NCI-H446 treated with DMSO at 0.1 percent for 48 hours (cell line): ENCODE measurements at places on chromosomes 12 and 14.

DNA sequence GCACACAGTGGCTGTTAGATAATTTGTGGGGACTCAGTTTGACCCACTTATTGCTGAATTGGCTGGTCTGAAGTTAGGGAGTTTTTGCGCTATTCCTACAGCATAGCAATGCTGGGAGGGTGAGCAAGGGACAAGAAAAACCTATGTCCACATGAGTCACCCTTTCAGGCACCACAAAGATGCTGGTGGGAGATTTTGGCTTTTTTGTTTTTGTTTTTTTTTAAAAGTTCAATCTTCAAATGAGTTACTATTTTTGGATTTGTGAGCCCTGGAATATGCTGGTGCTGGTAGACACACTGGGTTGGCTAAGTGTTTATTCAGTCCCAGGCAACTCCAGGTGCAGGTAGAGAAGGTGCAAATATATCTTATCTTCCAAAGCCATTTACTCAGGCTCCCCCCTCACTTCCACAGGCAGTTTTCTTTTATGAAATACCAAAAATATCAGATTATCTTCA, 143.4 kb downstream of the BTG1 start:
- no peak for DNase-seq

DNA sequence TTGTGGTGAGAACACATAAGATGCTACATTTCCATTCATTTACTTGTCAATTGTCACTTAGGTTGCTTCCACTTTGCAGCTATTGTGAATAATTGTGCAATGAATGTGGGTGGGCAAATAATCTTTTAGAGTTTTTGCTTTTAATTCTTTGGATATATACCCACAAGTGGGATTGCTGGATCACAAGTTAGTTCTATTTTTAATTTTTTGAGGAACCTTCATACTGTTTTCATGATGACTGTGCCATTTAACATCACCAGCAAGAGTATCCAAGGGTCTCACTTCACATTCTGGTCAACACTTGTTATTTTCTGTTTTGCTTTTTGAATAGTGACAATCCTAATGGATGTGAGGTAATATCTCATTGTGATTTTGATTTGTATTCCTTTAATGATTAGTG, 10.5 kb downstream of the CLEC6A start:
- no peak for DNase-seq

- peak; percentile 66 for DNase-seq
Observed at GRCh38 chr12:6852651-6853354, 853 bp downstream of the USP5 start.

DNA sequence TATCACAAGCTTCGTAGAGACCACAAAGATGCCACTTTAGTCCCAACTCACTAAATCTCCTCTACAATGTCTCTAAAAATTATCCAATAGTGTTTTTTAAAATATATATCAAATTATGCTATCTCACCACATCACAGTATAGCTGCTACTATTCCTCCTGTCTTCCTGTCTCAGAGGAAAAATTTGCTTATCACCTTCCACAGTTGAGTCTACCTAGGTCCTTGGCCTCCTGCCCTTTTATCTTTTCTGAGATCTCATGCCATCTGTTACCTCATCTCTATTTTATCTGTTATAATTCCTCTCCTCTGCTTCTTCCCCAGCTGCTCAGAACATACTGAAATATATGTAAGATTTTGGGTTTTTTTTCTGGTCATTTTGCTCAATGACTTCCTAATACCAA, 568.2 kb downstream of the DIO2 start:
- no peak for DNase-seq

DNA sequence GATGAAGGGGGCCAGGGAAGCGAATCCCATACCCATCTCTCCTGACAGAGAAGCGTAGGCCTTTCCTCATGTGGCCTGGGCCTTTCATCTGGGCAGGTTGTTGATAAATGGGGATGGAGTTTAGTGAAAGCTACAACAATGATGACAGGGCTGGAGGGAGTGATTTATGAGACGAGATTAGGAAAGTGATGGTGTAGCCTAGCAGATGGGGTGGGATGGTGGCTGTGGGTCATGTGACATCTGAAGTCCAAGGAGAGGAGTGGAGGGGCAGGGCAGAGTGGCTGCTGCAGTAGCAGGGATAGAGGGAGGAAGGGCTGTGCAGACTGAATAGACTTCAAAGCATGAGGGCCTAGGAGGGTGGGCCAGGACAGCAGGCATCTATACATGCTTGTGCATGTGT, 85.5 kb downstream of the ADCK1 start:
- no peak for DNase-seq

GRCh38 chr12:128796439-128797118, 27.2 kb downstream of the SLC15A4 start:
- no peak for DNase-seq

DNA sequence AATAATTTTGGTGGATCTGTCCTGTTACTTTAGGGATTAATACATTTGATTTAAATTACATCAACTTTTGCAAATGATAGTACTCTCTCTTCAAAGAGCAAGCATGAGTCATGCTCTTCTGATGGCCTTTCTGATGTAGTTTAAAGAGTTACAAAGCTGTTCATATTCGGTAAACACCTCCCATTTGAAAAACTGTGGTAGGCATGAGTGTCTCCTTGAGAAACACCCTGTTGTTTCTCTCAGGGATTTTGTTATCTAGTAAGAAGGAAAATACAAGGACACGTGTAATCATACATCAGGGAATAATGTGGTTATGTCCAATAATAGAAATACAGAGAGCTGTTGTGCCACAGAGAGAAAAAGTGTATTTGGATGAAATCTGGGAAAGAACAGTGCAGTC, 53.3 kb upstream of the E2F7 start:
- no peak for DNase-seq

GRCh38 chr14:100616854-100617409, 29.7 kb upstream of the BEGAIN start:
- no peak for DNase-seq

DNA sequence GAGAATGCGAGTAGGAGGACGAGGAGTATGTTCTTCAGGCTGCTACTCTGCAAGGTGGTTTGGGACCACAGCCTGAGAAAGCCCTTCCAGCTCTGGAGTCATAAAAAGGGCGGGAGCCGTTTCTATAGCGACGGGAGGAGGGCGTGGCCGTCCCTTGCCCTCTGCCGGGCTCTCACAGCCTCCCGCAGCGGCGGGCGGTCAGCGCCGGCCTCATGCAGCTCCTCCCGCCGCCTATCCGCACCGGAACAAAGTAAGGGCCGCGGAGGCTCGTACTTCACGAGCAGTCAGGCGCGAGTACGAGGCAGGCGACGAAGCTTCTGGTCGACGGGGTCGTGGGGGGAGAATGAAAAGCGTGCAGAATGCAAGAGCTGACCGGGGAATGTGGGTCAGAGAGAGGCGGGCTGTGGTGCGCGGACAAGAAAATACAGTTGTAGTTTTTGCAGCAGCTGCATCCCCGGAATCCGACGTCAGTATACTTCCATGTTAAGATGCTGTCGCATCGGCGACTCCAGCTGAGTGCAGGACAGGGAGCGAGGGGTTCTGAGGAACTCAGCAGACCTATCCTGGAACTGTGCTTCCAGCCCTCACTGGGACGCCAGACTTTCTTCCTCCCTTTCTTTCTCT, at the start of gene DYRK4:
Gene DYRK4, plus strand, starts transcription at position 175 of the 624 bp plus-strand sequence. Its CDS starts 38 bp downstream, at position 213.
- no peak for DNase-seq

GRCh38 chr14:86022031-86022629, 492.2 kb downstream of the FLRT2 start:
- no peak for DNase-seq

DNA sequence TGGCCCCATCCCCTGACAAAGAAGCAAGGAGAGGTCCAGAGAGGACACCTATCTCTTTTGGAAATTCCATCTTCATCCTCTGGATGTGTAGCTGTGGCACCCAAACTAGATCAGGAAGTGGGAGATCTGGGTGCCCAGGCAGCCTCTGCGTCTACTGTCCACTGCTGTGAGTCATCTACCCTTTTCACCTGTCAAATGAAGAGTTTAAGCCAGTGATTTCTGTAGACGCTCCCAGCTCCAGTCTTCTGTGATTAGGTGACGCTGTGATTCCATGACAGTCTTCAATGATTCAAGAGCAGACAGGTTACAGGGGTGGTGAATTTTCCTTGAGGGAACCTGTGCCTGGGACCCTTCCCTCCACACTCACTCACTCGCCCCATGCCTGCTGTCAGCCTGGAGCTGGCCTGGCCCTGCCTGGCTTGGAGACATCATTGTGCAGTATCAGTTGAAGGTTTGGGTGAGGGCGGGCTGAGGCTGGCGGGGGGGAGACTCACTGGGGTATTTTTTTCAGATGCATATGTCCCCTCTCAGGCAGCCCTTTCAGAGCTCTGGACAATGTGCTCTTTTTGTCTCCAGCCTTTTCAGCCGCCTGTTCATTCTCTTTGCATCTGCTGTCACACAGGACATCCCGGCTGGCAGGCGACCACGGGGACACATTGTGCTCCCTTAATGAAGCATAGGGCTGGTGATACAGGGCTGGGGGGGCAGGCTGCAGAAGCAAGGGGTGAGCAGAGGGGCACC, 56.8 kb upstream of the PARP11 start:
- DNase-seq, result no peak

DNA sequence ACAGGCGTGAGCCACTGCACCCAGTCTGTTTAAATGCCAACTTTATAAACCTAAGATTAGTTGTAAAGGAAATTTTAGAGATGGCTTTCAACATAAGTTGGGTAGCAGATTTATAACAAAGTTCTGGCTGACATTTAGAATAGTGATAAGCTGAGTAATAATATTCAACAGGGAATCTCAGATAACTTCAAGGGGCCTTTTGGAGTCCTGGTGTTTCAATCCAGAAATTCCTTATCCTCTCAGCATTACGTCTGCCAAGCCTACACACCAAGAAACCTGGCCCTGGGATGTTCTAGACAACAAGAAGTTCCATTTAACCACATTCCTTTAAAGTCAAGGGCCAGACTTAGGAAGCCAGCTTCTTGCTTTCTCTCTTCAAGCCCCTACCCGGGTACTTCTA, 59.5 kb upstream of the DYRK2 start:
- no peak for DNase-seq

DNA sequence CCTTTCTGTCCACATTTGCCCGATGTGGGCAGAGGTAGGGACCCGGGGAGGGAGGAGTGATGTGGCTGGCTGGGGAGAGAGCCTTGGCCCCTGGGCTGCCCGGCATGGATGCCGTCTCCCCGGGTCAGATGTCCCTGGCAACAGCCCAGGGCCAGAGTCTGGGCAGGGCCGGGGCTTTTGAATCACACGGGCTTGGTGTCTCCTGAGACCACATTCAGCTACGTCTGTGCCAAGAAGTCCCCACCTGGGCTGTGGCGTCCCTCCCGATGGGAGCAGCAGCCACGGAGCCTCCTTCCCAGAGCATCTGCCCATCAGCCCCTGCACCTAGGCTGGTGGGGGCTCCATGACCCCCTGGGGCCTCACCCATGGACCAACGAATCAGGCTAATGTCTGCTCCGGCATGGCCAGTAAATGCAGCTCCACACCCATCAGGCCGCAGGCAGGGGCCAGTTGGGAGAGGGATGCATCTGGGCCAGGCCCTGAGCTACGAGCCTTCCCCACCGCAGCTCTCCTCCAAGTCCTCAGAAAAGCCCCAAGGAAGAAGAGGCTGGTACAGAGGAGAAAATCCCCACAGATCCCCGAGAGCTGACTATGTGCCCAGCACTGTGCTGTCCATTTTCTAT, 109.4 kb downstream of the RFLNA start:
- DNase-seq, result no peak
